ENCODE measurements at places on chromosomes 7 and 10.

DNA sequence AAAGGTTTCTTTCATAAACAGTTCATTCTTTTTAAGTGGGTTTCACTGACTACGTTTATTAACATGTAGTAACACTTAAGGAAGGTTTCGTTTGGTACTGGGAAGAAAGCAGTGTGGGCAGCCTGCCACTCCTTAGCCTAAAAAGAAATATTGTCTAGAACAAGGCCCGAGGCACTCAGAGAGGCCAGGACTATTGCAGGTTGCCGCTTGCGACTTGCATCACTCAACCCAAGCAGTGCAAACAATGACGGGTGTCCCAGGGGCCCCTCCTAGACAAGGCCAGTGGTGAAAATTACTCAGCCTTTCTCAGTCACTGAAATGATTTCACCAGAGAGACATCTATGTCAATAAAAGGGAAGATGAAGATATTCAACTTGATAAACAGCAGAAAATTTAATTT is 243.9 kb downstream of the SNX13 start:
- DNase-seq, result no peak

- DNase-seq, result no peak
These were observed 1.0 kb downstream of the SYPL1 start for GRCh38 chr7:106110885-106111654.

- no peak for DNase-seq
These were observed 456.2 kb downstream of the REEP3 start for GRCh38 chr10:63977329-63977923.

DNA sequence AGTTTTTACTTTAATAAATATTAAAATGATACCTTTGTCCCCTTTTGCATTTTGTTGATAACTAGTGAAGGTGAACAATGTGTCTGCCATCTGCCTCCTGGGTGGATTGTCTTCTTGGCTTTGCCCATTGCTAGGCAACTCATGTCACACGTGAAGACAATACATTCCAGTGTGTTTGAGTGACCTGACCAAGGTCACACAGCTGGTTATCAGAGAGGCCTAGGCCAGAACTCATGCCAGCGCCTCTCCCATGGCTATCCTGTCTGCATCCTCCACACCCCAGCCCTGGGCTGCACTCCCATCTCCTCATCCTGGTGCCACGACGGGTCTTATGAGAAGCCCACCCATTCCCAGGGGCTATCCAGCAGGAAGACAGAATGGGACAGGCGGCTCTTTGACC is 108.7 kb downstream of the PLCE1 start:
- no peak for DNase-seq

Data from stimulated activated CD8-positive, alpha-beta memory T cell treated with anti-CD3 and anti-CD28 coated beads, Interleukin-4, amount 100 ng/mL, for 1 hour (primary cell).